Transverse colon (tissue), 4 donors: ENCODE measurements at places on chromosomes 3 and 15. TPM values are rescaled to one million over a fixed set of nuclear protein-coding genes. Genes with fewer than 3 reads are reported as not detected.

- DNase-seq: no peak
Observed at GRCh38 chr15:85752491-85752961, 42.2 kb downstream of the KLHL25 start.

DNA sequence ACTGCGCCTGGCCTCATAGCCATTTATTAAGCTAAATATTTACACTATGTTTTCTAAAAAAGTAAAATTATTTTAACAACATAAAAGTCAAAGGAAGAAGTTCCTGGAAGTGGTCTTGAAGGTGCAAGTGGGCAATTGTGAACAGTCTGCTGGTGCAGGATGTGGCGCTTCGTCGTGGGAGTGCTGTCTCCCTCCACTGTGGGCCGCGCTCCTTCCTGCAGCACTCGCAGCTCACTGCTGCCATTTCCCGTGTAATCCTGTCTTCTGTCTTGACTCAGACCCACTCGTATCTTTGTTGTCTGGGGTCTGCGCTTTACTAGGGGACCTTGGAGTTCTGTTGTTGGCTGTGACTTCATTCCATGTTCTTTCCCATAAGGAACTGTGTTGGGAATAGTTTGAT, 56.3 kb downstream of the APBA2 start:
- DNase-seq: peak; percentile 34

DNA sequence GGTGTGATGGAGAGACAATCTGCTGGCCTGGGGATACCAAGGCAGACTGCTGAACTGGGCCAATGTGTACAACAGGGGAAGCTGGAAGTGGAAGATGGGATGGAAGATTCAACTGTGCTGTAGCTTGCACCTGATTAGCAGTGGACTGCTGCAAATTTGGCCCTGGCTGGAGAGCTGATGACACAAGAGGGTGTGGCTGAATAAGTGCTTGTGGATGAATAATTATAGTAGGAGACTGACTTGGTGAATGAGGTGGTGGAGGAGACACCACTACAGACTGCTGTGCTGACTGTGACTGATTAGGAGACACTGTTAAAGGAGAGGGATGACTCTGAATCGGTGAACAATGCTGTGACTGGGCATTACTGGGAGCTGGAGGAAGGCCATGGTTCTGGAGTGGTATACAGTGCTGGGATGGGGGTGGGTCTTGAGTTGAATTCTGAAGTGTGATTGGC, 52.5 kb downstream of the PHC3 start:
- DNase-seq: no peak

AHSG gene
- not detected for total RNA-seq
